ENCODE measurements at places on chromosomes 3 and 15.
A peak's percentile ranks its signal among the peaks of the same experiment; 100 is the strongest.

DNA sequence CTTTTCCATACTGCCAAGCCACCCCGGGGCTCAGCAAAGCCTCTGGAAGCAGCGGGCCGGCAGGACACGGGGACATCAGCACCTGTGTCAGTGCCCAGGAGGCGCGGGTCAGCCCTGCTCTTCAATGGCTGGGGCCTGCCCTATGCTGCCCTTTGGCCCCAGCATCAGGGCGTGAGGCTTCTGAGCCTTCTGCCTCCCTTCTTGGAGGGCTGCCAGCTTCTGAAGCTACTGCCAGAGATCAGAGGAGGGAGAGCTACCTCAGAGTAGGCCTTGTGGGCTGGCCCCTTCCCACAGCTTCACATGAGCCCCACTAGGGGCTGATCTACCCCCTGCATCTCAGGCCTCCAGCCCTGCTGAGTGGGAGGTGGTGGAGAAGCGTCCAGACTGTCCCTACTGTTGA lies 13.0 kb upstream of the TMEM115 start:
- no peak for DNase-seq
- no peak overlapping the region for H3K4me3 ChIP-seq
- no peak overlapping the region for H3K27ac ChIP-seq

GRCh38 chr3:184506561-184506991 lies 55.0 kb upstream of the EPHB3 start:
- H3K36me3 ChIP-seq = no peaks in the 10 kb centered on the region
- no peak overlapping the region for H3K4me3 ChIP-seq
- DNase-seq = no peak
- peaks cover 12% of the 10 kb centered on the region for H3K27me3 ChIP-seq
- H3K4me1 ChIP-seq = no peaks in the 10 kb centered on the region

- peaks cover 3% of the 10 kb centered on the region for H3K27me3 ChIP-seq
- no peak for DNase-seq
- H3K4me1 ChIP-seq = no peaks in the 10 kb centered on the region
- no peak overlapping the region for H3K27ac ChIP-seq
- no peaks in the 10 kb centered on the region for H3K36me3 ChIP-seq
- no peak overlapping the region for H3K4me3 ChIP-seq
Measured at GRCh38 chr3:140067487-140067886, 132.5 kb downstream of the CLSTN2 start.

DNA sequence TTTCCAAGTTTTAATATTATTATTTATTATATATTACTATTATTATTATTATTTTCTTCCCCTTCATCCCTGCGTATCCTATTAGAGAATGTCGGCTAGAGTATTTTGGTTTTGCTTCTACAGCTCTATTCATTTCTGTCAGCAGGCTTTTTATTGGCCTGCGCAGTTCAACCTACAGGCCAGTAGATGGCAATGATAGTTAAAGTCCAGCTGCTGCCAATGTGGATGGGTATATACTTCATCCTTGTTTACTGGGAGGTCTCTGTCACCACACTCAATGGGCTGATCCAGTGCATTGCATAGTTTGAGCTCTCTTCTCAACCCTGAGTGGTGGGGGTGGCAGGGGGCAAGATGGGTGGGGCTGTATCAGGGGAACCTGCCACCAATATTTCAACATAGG lies 799.8 kb downstream of the NSUN3 start:
- no peaks in the 10 kb centered on the region for H3K27me3 ChIP-seq
- no peak overlapping the region for H3K27ac ChIP-seq

DNA sequence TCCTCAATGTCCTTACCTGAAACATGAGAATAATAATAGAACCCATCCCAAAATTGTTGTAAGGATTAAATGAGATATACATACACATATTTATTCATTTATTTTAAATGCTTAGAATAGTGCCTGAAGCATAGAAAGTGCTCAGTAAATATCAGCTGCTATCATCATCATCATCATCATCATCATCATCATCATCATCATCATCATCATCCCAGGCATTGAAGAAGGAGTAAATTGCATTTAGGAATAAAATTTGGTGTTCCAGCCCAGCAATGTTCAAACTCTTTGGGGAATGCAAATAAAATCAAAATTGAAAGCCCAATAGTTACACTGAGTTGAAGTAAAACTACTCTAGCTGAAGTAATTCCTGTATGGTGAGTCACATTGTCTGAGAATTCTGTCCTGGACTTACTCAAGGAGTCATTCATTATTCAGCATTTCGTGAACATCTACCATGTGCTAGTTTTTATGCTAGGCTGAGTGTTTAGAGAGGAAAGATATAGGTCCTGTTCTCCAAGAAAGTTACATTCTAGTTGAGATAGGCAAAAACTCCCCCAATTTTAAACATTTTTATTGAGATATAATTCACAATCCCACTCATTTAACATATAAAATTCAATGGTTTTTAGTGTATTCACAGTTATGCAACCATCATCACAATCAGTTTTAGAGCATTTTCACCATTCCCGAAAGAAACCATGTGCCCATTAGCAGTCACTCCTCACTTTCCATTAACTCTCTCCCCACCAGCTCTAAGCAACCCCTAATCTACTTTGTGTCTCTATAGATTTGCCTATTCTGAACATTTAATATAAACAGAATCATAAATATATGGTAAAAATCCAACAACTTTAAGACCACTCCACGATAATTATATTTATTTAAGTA lies 107.2 kb downstream of the FRMD5 start:
- no peaks in the 10 kb centered on the region for H3K36me3 ChIP-seq
- peaks cover 12% of the 10 kb centered on the region for H3K27me3 ChIP-seq
- no peak overlapping the region for H3K27ac ChIP-seq
- no peak for DNase-seq
- no peak overlapping the region for H3K4me3 ChIP-seq

GRCh38 chr15:26477044-26477443 lies 295.8 kb downstream of the GABRB3 start:
- no peak overlapping the region for H3K4me3 ChIP-seq
- H3K27ac ChIP-seq = no peak overlapping the region
- H3K4me1 ChIP-seq = no peaks in the 10 kb centered on the region
- H3K27me3 ChIP-seq = no peaks in the 10 kb centered on the region
- no peak for DNase-seq

GRCh38 chr15:82942691-82943090 lies 9.8 kb downstream of the HOMER2 start:
- no peak overlapping the region for H3K27ac ChIP-seq
- H3K4me3 ChIP-seq = no peak overlapping the region
- H3K4me1 ChIP-seq = no peaks in the 10 kb centered on the region
- DNase-seq = no peak
- peaks cover 4% of the 10 kb centered on the region for H3K27me3 ChIP-seq

GRCh38 chr3:179074656-179075055 lies 3.0 kb upstream of the ZMAT3 start:
- peaks cover 14% of the 10 kb centered on the region for H3K4me1 ChIP-seq
- H3K36me3 ChIP-seq = no peaks in the 10 kb centered on the region
- no peak overlapping the region for H3K4me3 ChIP-seq
- no peak for DNase-seq
- no peaks in the 10 kb centered on the region for H3K27me3 ChIP-seq
- H3K27ac ChIP-seq = no peak overlapping the region

DNA sequence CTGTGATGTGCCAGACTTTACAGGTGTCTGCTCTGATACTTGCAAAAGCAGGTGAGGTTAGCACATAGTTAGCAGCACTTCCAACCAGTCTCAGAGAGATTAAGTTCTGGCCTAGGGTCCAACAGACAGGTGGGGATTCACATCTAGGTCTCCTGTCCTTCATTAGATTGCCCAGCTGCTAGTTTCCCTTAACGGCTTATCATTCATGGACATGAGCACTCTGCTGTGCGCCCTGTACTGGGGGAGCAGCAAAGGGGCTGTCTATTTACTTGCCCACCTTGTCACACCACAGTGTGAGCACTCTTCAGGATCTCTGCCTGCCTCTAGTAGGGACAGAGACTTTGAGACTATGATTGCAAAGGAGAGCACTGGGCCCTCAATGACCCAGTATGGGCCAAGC lies 8.7 kb downstream of the SPSB4 start:
- peaks cover 5% of the 10 kb centered on the region for H3K27me3 ChIP-seq
- H3K27ac ChIP-seq = no peak overlapping the region
- H3K4me3 ChIP-seq = no peak overlapping the region
- H3K36me3 ChIP-seq = no peaks in the 10 kb centered on the region
- H3K4me1 ChIP-seq = peaks cover 2% of the 10 kb centered on the region

GRCh38 chr3:150960708-150961684 lies 11.5 kb downstream of the CLRN1 start:
- H3K27ac ChIP-seq = no peak overlapping the region
- no peaks in the 10 kb centered on the region for H3K36me3 ChIP-seq
- H3K4me1 ChIP-seq = no peaks in the 10 kb centered on the region
- no peak overlapping the region for H3K4me3 ChIP-seq
- DNase-seq = no peak

DNA sequence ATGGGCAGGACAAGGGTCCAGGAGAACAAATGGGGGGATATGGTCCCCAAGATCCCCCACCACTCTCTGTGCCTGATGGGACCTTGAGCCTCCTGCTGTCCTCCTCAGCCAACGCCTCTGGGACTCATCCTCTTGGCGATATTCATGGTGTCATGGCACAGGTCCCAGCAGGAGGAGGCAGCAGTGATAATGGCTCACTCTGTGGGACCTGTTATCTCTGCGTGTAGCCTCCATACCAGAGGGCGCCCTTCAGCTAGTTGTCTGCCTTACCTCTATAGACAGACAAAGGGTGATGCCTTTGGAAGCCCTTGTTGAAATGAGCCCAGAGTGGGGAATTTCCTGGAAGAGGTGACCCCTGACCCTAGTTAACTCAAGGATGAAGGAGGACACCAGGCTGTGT lies 7.4 kb downstream of the ZBTB47 start:
- peak; percentile 34 for DNase-seq
- H3K27ac ChIP-seq = no peak overlapping the region
- H3K4me3 ChIP-seq = no peak overlapping the region
- H3K27me3 ChIP-seq = no peaks in the 10 kb centered on the region
- no peaks in the 10 kb centered on the region for H3K36me3 ChIP-seq
- no peaks in the 10 kb centered on the region for H3K4me1 ChIP-seq

DNA sequence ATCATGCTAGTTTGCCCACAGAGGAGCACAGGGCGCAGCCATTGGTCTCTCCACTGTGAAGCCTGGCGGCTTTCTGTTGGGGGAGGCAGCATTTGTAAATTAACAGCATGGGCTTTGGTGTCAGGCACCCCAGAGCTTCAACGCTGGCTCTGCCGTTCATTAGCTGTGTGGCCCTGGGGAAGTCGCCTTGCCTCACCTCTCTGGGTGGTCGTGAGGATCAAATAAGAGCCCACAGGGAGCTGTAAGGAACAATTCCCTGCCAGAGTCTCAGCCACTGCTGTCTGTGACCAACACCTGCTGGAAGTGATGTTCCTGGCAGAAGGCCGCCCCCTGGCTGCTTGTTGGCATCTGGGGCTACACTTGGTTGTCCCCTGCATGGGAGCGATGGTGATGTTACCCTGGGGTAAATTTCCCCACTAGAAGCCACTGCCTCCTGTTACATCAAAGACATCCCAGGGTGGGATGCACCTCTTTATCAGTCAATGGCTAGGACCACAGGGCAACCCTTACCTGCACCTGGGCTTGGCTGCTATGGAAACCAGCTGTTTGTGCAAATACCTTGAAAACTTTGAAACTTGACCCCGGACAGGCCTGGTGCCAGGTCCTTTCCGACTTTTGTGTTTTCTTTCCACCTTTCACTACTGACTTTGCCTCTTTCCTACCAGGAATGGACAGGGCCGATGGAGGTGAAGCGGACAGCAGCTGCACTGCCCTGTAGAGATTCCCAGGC lies 36.9 kb downstream of the DNASE1L3 start:
- H3K4me3 ChIP-seq = no peak overlapping the region
- no peak overlapping the region for H3K27ac ChIP-seq
- H3K36me3 ChIP-seq = peaks cover 1% of the 10 kb centered on the region
- H3K27me3 ChIP-seq = peaks cover 8% of the 10 kb centered on the region
- DNase-seq = peak; percentile 80
- H3K4me1 ChIP-seq = peaks cover 17% of the 10 kb centered on the region

- peaks cover 1% of the 10 kb centered on the region for H3K27me3 ChIP-seq
- no peak overlapping the region for H3K4me3 ChIP-seq
- H3K36me3 ChIP-seq = no peaks in the 10 kb centered on the region
- H3K4me1 ChIP-seq = peaks cover 30% of the 10 kb centered on the region
- DNase-seq = no peak
Measured at GRCh38 chr3:15265655-15266509, 59.8 kb downstream of the CAPN7 start.

DNA sequence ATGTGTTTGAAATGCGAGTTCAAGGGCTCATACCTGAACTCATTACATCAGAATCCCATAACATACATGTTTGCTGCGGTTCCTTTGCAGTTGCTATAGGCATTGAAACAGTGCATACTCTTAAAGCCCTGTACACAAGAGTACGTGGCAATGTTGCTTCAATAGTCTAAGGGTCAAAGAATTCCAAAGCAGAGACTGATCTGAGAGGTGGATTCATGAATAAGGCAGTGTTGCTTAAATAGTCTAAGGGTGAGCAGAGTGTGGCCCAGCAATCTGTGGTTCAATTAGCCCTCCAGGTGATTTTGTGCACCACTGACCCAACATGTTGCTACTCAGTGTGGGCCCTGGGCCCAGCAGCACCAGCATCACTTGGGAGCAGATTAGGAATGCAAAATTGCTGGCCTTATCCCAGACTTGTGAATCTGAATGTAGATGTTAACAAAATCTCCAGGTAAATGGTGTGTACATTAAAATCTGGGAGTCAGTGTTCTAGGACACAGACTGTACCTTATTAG lies 314.7 kb upstream of the UMPS start:
- no peaks in the 10 kb centered on the region for H3K4me1 ChIP-seq
- H3K27ac ChIP-seq = no peak overlapping the region
- H3K27me3 ChIP-seq = peaks cover 7% of the 10 kb centered on the region

DNA sequence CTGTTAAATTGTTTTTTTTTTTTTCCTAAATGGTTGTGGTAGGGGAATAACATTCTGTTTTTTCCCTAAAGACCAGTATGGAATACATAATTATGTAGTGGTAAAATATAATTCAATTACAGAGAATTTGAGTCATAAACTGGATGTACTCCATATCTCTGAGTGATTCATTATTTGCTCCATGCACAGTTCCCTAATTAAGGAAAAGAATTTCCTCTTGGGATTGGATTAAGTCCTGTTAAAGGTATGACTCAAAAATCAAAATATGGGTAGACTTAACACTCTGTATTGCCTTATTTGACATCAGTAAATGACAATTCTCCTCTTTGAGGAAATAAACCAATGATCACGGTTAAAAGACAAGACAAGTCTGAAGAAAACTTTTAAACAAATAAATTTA lies 78.0 kb upstream of the KCNH8 start:
- DNase-seq = no peak
- no peak overlapping the region for H3K4me3 ChIP-seq

GRCh38 chr3:62995530-62995929 lies 120.3 kb upstream of the CADPS start:
- no peak overlapping the region for H3K4me3 ChIP-seq
- H3K4me1 ChIP-seq = no peaks in the 10 kb centered on the region
- no peaks in the 10 kb centered on the region for H3K27me3 ChIP-seq
- no peak for DNase-seq
- H3K36me3 ChIP-seq = no peaks in the 10 kb centered on the region

- no peaks in the 10 kb centered on the region for H3K36me3 ChIP-seq
- no peak overlapping the region for H3K4me3 ChIP-seq
- no peak for DNase-seq
- H3K27ac ChIP-seq = no peak overlapping the region
- no peaks in the 10 kb centered on the region for H3K27me3 ChIP-seq
- peaks cover 3% of the 10 kb centered on the region for H3K4me1 ChIP-seq
Measured at GRCh38 chr15:88491158-88491557, 23.6 kb downstream of the MRPS11 start.

- no peak overlapping the region for H3K27ac ChIP-seq
- no peaks in the 10 kb centered on the region for H3K4me1 ChIP-seq
Measured at GRCh38 chr3:73137736-73138403, 76.4 kb downstream of the EBLN2 start.

- H3K4me3 ChIP-seq = no peak overlapping the region
- no peak overlapping the region for H3K27ac ChIP-seq
- H3K36me3 ChIP-seq = no peaks in the 10 kb centered on the region
- peaks cover 3% of the 10 kb centered on the region for H3K4me1 ChIP-seq
Measured at GRCh38 chr3:13832130-13832529, 47.7 kb downstream of the WNT7A start.
